ENCODE measurements at places on chromosomes 1 and 21.

DNA sequence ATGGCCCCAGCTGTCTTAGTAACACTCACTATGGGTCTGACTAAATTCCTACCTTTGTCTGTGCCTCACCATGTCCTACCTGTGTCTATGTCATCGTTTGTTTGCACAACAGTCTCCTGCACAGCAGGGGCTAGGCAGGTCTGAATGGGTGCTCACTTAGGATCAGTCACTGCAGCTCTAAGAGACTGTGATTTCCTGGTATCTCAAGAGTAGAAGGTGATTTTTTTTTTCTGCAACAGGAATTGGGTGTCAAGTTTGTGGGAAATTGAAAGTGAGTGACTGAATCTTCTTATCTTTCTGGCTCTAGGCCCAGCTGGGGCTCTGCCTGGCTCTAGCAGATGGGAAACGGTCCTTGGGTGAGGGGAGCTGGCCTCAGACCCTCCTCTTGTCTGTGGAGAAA is 46.4 kb upstream of the TRABD2B start:
- DNase-seq = no peak

DNA sequence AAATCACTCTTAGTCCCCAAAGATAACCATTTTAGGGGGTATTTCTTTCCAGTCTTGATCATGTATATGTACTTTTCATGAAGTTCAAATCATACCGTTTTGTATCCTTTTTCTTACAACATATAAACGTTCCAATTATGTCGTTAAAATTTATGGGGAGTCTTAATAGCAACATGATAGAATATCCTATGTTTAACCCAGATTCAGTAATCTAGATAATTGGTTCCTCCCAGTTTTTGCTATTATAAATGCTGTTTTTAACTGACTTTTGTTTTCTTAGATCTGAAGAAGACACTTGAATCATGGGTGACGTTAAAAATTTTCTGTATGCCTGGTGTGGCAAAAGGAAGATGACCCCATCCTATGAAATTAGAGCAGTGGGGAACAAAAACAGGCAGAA is 3.1 kb downstream of the DHX9 start:
- no peak for DNase-seq

GRCh38 chr1:229869240-229869639 is 197.8 kb upstream of the GALNT2 start:
- no peak for DNase-seq

DNA sequence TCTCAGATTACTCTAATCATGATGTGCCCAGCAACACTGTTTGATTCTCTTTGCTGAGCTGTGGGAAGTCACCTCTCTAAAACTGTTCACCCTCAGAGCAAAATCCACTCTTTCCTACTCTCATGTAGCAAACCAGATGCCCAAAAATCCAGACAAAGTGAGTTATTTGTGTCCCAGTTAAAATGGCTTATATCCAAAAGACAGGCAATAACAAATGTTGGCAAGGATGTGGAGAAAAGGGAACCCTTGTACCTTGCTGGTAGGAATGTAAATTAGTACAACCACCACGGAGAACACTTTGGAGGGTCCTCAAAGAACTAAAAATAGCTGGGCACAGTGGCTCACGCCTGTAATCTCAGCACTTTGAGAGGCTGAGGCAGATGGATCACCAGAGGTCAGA is 384.0 kb downstream of the HHIPL2 start:
- DNase-seq = no peak

GRCh38 chr1:19083081-19083480 is 126.6 kb upstream of the IFFO2 start:
- no peak for DNase-seq

GRCh38 chr1:90821152-90821787 is 104.2 kb upstream of the BARHL2 start:
- no peak for DNase-seq

GRCh38 chr1:85378534-85378933 is 86.4 kb downstream of the DDAH1 start:
- DNase-seq = no peak

GRCh38 chr1:201643835-201644104 is 104.8 kb downstream of the NAV1 start:
- no peak for DNase-seq
